ENCODE measurements at places on chromosomes 1 and 21. TPM values are rescaled to one million over a fixed set of nuclear protein-coding genes. Genes with fewer than 3 reads are reported as not detected.

The LDLRAD1 gene
- total RNA-seq: not detected

The AGRN gene
- total RNA-seq: 18.8 TPM

DNA sequence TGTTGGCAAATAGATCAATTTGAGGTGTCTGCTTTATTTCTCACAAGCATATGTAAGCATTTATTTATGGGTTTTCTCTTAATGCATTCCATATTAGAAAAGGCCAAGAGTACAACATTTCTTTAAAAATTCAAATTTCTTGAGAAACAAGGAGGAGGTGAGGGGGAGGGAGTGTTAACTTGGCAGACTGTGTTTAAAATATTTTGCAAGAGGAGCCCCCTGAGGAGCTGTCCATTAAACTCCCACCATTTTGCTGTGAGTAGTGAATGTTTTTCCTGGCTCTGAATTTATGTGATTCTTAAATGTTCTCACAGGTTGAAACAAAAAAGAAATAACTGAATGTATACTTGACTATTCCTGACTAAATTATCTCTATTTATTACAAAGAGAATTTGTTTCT is 363.8 kb downstream of the PTPRC start:
- DNase-seq: no peak
- H3K36me3 ChIP-seq: peaks cover 27% of the 10 kb centered on the region
- H3K27me3 ChIP-seq: peaks cover 2% of the 10 kb centered on the region
- no peak overlapping the region for H3K4me3 ChIP-seq
- peaks cover 9% of the 10 kb centered on the region for H3K4me1 ChIP-seq

The LCE1D gene
- not detected for total RNA-seq

GRCh38 chr1:7510389-7510931 is 260.6 kb upstream of the VAMP3 start:
- no peaks in the 10 kb centered on the region for H3K36me3 ChIP-seq
- H3K27me3 ChIP-seq: no peaks in the 10 kb centered on the region
- H3K4me1 ChIP-seq: no peaks in the 10 kb centered on the region
- DNase-seq: no peak
- H3K4me3 ChIP-seq: no peak overlapping the region

GRCh38 chr1:32474954-32475353 is 10.1 kb downstream of the ZBTB8B start:
- no peak overlapping the region for H3K27ac ChIP-seq
- H3K36me3 ChIP-seq: no peaks in the 10 kb centered on the region
- no peaks in the 10 kb centered on the region for H3K4me1 ChIP-seq
- H3K4me3 ChIP-seq: no peak overlapping the region

The RAB25 gene
- 0.86 TPM for total RNA-seq

- H3K4me3 ChIP-seq: no peak overlapping the region
- H3K27ac ChIP-seq: no peak overlapping the region
- peaks cover 16% of the 10 kb centered on the region for H3K36me3 ChIP-seq
- peaks cover 7% of the 10 kb centered on the region for H3K4me1 ChIP-seq
Measured at GRCh38 chr1:26700711-26701110, 4.9 kb downstream of the ARID1A start.

The OR10K2 gene
- total RNA-seq: not detected

DNA sequence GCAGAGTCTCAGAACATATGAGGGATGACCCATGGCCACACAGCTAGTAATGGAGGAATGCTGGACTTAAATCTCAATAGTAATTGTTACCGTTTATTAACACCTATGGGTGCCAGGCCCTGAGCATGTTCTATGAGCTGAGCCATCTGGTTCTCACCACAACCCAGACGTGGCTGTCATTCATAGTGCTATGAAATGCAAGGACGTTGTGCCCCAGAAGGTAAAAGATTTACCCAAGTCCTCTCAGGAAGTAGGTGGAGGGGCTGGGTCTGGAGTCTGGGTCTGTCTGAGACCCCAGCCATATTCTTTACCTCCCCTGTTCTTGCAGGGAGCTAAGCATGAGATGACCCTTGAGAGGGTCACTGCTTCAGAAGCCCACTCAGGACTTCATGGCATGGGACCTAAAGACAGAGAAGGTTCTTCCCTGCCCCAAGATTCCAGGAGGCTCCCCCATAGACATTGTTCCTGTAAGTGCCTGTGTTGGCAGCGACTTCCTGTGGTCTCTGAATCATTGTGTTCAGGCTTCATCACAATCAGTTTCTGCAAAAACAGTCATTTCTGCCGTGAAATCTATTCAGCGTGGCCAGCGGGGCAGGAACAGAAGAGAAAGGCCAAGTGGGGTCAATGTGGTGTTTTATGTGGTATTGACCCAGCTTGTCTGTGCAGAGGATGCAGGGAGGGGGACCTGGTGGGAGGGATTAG is 475.4 kb downstream of the PTPRU start:
- H3K4me1 ChIP-seq: peaks cover 28% of the 10 kb centered on the region
- no peaks in the 10 kb centered on the region for H3K36me3 ChIP-seq
- H3K27ac ChIP-seq: peak overlapping the region; percentile 61
- DNase-seq: no peak

- no peaks in the 10 kb centered on the region for H3K27me3 ChIP-seq
- peaks cover 9% of the 10 kb centered on the region for H3K36me3 ChIP-seq
- no peak overlapping the region for H3K4me3 ChIP-seq
- no peak for DNase-seq
- H3K4me1 ChIP-seq: peaks cover 4% of the 10 kb centered on the region
Measured at GRCh38 chr1:225380691-225381090, 47.1 kb downstream of the LBR start.

The OR14K1 gene
- not detected for total RNA-seq

DNA sequence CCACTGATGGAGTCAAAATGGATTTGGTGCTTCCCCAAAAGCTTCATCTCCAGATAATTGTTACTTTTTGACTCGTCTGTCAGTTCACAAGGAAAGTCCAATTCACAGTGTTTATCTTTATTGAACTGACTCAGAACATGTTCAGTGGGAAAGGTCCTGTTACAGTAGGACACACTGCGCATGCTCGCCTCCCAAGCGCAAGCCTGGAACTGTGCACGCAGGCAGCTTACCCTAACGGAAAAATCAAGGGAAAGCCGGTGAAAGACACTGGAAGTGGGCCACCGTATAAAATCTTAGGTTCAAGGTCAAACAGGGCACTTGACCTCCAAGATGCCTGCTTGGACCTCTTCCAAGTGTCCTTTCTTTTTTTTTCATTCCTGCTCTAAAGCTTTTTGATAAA is 174.6 kb downstream of the USP25 start:
- no peaks in the 10 kb centered on the region for H3K4me1 ChIP-seq
- DNase-seq: no peak
- peaks cover 1% of the 10 kb centered on the region for H3K36me3 ChIP-seq
- H3K27me3 ChIP-seq: peaks cover 4% of the 10 kb centered on the region

All from activated naive CD8-positive, alpha-beta T cell treated with anti-CD3 and anti-CD28 coated beads, Interleukin-2, amount 10 ng/mL, durations not matched to agents 7 days and 5 days (primary cell).